GM18507 (cell line): ENCODE measurements at places on chromosomes 7 and 10.

- no peak for DNase-seq
Measured at GRCh38 chr7:157497367-157497743, 160.6 kb downstream of the DNAJB6 start.

- no peak for DNase-seq
Measured at GRCh38 chr10:110646417-110647135, 2.4 kb downstream of the RBM20 start.

DNA sequence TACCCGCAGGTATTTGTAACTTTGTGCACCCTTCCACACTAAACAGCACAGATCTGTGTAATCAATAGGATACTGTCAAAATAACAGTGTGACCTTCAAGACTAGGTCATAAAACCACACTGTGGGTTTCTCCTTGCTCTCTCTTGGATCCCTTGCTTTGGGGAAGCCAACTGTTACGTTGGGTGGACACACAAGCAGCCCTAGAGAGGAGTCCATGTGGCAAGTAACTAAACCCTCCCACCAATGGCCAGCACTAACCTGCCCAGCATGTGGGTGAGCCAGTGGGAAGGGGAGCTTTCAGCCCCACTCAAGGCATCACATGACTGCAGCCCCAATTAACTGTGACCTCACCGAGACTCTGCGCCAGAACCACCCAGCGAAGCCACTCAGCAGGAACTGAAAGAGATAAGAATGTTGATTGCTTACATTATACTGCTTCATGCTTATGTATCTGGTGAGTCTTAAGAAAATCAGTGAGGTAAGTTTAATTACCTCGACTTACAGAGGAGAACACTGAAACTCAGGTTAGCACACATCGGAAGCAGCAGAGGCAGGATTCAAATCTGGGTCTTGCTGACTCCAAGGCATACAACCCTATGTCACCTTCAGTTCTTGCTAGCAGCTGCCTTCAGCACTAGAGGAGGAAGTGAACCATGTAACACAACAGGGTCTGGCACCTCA, 9.4 kb upstream of the ZC3HAV1 start:
- no peak for DNase-seq

DNA sequence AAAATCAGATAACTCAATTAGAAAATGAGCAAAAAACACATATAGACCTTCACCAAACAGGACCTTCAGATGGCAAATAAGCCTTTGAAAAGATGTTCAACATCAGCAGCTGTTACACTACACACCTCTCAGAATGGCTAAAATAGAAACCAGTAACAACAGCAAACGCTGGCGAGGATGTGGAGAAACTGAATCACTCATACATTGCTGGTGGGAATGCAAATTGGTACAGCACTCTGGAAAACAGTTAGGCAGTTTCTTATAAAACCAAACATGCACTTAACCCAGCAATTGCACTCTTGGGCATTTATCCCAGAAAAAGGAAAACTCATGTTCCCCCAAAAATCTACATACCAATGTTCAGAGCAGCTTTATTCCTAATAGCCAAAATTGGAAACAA, 37.7 kb upstream of the SMARCD3 start:
- DNase-seq: no peak

DNA sequence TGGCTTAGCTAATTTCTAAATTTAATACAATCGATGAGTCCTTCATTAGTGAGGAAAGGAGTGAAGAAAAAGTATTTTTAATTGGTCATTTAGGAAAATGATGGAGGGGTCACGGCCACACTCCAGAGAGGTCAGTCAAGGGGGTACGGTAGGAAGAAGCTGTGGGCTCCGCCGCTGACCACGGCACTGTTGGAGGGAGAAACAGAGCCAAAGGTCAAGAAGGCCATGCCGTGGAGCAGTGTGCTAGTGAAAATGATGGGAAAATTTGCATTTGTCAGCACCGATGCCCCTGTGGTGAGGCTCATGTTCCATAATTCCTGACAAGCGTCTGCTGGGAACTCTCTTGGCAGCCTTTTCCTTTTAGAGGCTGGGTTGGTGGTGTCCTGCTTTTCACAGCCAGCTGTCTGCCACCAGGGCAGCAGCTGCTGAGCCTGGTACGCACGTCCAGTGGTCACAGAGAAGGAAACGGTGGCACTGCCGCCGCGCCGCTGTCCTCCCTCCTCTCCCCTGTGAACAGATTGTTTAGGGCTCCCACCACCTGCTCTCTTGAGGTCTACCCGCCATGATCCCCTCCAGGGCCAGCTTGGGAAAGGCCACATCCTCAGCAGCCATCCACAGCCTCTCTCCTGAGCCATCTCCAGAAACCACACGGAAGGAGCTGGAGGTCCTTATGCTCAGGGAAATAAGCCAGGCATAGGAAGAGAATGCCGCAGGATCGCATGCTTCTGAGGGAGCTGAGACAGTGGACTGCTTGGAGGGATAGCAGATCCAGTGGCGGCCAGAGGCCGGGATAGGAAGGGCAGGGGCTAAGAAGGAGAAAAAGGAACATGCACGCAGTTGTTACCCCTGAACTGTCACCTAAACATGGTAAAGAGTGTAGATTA, 263.7 kb upstream of the PPP2R2D start:
- no peak for DNase-seq

DNA sequence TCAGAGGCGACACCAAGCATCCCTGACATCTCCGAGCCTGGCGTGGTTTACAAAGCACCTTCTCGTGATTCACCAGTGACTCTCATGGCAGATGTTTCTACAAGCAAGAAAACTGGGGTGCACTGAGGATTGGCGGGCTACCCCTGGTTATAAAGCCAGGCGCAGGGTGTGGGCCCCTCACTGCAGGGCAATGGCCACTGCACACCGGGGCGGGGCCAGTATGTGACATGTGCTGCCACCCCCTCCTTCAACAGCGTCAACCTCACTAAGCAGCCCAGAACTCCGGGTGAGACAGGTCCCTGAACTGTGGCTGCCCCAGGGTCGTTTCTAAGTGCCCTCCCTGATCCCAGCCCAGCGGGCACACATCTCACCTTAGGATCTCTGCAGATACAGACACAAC, 63.8 kb downstream of the CHST15 start:
- DNase-seq: no peak

GRCh38 chr10:14553448-14553847, 221.2 kb downstream of the FAM107B start:
- DNase-seq: no peak

DNA sequence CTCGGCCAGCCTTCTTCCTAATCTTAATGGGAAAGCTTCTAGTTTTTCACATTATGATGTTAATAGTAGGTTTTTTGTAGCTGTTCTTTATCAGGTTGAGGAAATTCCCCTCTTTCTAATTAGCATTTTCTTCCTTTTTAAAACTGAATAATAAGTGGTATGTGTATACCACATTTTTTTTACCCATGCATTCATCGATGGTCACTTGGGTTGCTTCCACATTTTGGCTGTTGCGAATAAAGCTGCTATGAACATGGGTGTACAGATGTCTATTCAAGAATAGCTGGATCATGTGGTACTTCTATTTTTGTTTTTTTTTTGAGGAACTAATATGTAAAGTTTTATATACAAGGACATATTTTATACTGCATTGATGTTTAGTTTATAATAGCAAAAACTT, 44.3 kb downstream of the NRF1 start:
- DNase-seq: no peak

DNA sequence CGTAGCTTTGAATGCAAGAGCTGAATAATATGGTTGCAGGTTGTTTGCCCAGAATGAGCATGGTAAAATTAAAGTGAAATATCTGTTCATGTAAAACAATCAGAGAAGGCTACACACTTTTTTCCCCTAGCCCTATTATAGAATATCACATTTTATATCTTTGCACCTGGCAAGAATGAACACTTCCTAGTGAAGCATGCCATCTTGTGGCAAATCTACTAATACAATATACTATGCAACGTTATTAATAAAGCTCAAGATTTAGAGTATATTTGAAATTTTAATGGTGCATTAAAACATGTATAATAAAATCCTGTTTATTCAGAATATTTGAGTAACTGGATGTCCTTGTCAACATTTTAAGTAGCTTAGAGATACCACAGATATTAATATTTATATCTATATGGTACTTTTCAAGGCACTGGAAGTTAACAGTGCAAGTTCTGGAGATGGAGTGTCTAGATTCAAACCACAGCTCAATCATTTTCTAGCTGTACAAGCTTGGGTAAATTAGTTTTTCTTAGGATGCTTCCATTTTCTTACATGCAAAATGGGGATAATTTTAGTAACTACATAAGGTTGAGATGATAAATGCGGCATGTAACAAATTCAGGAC, 643.1 kb upstream of the SEMA3D start:
- no peak for DNase-seq

DNA sequence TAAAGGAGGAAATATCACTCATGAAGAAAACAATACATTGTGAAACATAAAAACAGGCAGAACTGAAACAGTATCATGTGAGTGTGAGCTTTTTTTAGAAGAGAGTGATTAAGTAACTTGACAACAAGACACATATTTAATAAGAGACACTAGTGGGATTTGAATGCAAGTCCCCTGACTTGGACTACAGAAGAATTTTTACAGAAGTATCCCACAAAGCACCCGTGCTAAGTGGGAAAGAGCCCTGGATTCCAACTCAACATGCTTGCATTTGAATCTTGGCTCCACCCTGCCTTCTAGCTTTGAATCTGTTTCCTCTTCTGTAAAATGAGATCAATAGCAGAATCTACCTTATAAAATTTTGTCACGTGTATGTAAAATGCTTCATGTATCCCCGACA, 166.2 kb downstream of the ZNF365 start:
- DNase-seq: no peak

DNA sequence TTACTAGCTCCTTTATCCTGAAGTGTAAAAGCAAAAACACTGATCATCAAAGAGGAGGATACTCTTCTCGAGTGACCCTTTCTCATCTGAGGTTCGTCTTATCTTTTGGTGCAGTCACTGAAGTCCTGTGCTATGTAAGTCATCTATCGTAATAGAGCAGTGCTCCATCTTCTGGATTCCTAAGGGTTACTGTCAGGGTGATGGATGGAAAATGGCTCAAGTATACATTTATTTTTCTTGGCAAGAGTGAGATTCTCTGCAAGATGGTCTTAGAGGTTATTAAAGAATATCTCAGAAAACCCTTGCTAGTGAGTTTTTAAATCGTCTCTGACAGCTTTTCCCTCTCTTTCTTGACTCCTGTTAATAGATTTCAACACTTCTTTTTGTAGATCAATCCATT, 12.4 kb downstream of the PRKG1 start:
- DNase-seq: no peak

GRCh38 chr7:74031403-74032190, 3.6 kb downstream of the ELN start:
- DNase-seq: no peak
